ENCODE measurements at places on chromosomes 13 and 19.

DNA sequence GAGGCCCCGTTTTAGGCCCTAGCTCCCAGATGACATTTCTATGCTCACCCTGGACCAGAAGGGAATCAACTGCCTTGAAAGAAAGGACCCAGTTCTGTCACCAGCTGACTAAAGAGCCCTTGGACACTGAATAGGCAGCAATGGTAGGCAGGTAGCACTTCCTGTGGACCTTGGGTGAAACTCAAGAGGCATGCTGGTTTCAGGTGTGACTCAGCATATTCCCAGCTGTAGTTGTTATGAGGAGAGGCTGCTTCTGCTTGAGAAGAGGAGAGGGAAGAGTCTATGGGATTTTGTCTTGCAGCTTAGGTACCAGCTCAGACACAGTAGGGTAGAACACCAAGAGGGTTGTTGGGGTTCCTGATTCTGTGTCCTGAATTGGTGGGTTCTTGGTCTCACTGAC, 37.9 kb upstream of the HTR2A start:
- DNase-seq: no peak

DNA sequence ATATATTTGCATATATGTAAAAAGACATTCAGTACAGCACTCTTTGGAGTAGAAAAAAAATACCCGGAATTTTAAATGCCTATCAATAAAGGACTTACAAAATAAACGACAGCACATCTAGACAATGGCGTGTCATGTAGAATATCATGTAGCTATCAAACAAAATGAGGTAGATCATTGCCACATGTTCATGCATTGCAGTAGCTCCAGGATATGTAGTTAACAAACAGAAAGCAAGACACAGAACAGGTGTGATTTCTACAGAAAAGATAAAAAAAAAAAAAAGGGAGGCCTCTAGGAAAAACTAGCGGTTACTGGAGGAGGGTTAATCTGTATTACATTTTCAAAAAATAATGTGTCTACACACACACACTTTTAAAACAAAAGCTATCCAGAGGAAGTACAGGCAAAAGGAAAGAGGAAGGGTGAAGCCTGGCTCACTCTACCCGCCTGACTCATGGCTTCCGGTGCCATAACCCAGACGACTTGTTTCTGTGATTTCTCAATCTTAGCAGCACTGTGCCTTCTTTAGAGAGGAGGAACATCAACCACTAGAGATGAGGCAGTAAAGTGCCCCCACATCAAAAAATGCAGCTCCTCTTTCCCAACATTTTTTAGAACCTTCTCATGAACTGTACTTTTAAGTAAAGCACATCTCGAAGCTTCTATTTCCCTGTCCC, 6.9 kb downstream of the KCTD12 start:
- peak; percentile 19 for DNase-seq

DNA sequence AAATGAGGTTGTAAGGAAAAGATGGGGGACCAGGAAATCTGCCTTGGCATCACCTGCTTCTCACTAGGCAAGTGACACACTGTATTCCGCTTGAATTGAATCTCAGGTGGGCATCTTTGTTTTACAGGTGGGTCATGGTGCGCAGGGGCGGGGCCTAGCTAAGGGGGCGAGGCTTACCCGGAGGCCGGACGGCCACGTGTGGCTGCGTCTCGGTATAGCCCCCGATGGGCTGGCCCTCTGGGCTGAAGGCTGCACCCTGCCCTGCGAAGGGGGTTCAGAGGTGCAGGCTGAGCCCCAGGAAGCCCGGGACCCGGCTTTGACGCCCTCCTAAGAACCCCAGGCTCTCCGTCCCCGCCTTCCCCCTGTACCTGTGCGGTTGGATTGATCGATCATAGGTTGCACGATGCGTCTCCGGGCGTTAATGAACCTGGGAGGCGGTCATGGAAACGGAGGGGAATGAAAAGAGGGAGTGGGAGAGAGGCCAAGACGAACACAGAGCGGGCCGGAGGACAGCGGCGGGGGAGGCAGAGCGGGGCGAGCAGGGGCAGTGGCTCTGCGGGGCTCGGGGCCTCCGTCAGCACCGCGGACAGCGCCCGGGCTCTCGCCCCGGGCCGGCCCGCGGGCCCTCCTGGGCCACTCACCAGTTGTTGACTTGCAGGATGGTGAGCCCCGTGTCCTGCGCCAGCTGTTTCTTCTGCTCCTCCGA, 12.5 kb downstream of the MEIS3 start:
- no peak for DNase-seq

GRCh38 chr13:76091076-76091475, 454.9 kb downstream of the LMO7 start:
- DNase-seq: no peak

- DNase-seq: no peak
Measured at GRCh38 chr19:41328157-41328841, 18.3 kb downstream of the CCDC97 start.

DNA sequence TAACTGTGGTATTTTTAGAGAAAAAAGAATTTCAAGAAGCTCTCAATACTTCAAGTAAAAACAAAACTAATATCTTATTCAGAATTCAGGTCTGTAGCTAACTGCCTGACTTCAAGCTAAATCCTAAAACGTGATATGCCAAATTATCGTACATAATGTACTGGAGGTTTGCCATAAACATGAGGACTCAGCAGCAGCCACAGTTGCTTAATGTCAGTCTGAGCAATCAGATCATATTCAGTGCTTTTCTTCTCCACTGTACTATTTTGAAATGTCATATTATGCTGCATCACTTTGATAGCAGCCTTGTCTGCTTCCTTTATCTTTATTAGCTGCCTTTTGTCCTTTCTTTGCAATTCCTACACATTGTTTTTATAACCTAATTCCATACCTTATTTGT, 265.1 kb upstream of the EDNRB start:
- DNase-seq: no peak

DNA sequence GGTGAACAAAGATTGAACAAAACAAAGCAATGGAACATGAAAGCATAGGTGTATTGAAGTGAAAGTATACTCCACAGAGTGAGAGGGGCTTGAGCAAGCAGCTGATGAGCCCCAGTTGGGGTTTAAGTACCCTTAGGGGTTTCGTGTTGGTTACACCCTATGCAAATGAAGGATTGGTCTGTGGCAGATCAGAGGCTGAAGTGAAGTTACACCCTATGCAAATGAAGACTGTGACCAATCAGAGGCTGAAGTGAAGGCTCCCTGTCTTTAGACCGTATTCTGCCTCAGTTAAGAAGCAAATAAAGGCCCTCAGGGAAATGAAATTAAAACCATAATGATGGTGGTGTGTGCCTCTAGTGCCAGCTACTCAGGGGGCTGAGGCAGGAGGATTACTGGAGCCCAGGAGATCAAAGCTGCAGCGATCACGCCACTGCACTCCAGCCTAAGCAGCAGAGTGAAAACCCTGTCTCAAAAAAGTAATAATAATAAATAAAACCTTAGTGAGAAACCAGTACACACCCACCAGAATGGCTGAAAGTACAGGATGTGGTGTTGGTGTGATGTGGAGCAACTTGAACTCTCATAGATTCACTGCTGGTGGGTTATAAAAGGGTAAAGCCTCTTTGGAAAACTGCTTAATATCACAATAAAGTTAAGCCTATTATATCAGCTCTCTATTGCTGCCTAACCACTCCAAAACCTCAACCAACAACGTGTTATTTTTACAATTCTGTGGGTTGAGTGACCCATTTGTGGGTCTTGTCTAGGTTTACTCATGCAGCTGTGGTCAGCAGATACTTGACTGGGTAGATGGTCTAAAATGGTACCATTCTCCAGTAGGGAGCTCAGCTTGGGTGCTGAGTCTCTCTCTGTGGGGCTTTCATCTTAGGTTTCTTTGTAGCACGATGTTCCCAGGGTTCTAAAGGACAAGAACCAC, 12.8 kb upstream of the UPF3A start:
- DNase-seq: no peak

GRCh38 chr13:24659239-24659638, 21.0 kb upstream of the ATP12A start:
- no peak for DNase-seq

DNA sequence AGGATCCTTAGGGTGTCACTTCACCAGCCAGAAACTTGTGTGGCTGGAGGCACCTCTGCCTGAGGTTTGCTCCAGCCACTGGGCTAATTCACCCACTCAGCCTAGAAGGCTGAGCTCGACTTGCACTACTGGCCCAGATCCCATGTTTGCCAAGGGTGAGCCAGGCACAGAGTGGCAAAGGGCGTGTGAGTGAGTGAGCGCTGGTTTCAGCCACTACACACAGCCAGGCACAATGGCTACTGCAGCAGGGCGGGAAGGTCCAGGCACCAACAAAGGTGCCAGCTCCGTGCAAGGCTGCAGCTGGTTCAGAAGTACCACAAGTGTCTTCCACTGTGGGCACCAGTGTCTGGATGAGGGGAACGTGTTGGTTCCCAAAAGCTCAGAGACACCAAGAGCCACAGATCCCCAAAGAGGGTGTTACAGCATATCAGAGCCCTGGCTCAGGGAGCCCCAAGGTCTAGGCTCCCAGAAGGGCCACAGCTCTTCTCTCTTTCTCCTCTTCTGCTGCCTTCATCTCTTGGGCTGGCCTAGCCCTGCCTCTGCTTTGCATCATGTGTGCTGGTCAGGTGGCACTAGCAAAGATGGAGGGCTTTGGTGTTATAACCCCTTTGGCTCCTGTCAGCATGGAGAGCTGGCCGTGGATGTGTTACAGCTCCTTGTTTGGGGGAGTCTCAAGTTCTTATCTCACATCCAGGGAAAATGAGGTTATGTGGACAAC, 736.3 kb upstream of the KLHL1 start:
- DNase-seq: no peak

DNA sequence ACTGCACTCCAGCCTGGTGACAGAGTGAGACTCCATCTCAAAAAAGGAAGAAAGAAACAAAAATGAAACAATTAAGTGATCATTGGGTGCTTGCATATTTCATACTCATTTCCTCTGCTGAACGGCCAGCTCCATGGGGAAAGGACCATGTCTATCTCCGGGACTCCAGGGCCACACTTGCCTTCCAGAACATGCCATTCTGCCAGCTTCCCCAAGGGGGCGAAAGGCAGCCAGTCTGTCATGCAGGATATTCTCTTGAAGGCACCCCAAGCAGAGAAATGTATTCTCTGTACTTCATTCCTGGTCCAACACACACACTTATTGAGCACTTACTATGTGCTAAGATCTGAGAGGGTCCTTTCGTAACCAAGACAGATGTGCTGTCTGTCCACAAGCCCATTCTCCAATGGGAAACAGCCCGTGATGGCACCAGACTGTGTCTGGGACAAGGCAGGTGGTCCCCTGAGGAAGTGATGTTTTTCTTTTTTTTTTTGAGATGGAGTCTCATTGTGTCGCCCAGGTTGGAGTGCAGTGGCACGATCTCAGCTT, 10.2 kb upstream of the CARM1 start:
- DNase-seq: no peak

DNA sequence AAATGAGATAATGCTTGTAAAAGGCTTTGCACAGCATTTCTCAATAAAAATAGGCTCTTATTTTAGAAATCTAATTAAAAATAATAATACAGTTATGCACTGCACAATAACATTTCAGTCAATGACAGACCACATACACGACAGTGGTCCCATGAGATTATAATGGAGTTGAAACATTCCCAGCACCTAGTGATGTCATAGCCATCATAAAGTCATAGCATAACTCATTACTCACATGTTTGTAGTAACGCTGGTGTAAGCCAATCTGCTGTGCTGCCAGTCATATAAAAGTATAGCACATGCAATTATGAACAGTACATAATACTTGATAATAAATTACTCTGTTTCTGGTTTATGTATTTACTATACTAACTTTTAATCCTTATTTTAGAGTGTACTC, 12.7 kb upstream of the SERPINE3 start:
- DNase-seq: no peak

- DNase-seq: no peak
Measured at GRCh38 chr13:21960108-21960507, 289.2 kb downstream of the FGF9 start.

DNA sequence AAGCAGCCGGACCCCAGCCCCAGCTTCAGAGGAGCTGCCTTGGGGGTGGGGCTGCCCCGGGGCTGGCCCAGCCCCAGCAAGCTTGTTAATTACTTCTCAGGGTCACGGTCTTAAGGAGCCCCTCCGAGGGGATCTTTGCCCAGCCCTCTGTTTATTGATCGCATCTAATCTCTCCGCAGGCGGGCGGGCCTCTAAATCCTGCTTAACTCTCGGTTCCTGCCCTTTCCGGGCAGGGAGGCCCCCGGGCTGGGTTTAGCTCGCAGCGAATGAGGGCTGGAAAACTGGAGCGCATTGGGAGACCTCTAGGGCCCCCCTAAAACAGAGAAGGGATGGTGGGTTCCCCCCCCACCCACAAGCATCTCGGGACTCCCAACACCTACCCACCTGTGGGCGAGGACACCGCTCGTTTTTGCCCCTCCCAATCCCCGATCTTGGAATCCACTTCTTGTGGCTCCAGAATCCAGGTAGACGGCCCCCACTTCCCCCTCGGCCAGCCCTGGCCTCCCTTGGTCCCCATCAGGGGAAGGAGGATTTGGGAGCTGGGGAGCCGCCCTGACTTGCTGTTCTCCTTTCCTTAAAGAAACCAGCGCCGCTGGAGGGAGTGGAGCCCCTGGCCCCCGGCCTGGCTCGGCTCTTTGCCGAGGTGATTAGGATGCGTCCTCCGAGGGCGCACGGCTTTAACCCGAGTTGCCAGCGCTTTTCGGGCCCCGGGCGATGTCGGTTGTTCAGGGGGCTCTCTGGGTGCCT, 59.5 kb upstream of the ADGRL1 start:
- DNase-seq: no peak

- DNase-seq: no peak
Measured at GRCh38 chr19:8705742-8706141, 7.1 kb upstream of the ACTL9 start.

DNA sequence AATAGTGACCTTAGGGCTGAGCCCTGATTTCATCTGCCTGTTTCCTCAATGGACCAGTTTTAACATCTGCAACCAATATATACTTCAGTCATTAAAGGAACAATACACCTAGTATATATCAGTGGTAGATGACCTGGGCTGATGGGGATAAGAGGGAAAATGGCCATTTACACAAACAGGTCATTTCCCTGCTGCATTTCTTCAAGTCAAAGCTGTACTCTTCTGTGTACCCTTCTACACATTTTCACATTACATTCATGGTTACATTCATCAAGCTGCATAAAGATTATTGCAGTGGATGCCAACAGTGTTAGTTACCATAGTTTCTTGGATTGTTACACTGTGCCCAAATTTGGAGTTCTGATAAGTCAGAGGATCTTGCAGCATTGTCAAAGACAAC, 81.2 kb upstream of the RAP2A start:
- no peak for DNase-seq

- no peak for DNase-seq
Measured at GRCh38 chr19:19652482-19653295, 9.2 kb upstream of the GMIP start.

- DNase-seq: no peak
Measured at GRCh38 chr13:32881074-32881776, 135.0 kb upstream of the KL start.

Measured in LoVo (cell line).